ENCODE measurements at places on chromosomes 6 and 20.

DNA sequence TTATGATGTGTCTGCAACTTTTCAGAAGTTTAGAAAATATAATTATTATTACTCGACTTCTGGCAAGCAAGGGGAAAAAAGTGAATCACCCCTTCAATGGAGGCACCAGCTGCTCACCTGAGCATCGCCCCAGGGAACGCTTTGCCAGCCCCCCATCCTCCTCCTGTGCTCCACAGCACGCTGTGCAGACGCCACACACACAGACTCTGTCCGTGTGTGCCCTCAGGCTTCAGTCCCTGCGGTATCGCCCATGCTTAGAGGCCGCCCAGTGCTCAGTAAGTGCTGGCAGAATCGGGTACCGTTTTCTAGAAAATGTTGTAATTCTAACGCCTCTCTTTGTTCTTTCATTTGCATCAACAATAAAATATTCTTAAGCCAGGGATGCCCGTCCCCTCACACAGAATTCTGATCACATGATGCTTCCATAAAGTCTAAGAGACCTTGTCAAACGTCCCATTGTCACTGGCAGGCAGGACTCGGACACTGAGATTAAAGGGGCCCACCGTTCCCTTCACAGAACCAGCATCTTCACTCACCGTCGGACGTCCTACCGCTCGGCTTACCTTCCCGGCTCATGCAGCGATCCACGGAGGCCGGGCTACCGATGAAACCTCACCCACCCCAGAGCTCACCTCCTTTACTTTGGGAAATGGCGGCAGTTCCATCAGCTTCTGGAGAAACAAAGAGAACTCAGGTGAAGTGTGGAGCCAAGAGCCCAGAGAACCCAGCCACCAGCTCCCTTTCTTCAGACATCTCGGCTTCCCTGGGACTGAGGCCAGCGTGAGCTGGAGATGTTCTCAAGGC lies 105.5 kb downstream of the DLL1 start:
- DNase-seq = no peak

DNA sequence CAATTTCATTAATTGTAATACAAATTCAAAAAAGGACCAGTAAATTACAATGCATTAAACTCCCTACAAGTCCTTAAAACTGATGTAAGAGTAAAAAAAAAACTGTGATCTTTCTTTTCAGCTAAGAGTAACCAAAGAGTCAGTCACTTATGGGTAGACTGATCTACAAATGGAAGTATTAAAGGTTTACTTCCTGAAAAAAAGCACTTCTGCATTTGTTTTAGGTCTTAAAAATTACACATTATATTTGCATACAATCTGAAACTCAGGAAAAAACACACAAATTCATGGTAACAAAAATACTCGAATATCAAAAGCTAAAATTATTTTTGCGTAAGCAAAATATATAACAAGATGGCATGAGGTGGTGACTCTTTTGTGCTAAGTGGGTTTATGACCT lies 23.5 kb downstream of the USP49 start:
- no peak for DNase-seq

GRCh38 chr20:62601172-62601571 lies 41.1 kb upstream of the SLCO4A1 start:
- DNase-seq = no peak

DNA sequence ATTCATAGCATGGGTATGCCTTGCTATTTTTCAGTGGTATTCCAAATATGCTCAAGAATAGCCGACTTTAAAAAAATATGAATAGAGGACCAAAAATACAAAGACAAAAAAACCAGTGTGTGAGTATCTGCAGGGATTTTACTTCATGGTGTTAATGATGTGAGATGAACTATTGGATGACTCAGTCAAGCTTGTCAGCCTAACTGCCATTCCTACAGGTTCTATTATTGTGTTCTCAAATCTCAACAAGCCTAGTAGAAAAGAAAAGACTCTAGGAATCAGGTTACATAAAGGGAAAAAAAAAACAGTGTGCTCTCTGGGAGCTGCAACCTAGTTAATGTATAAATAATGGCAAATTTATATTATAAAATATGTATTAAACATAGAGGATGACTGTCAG lies 588.4 kb upstream of the BTBD3 start:
- DNase-seq = no peak

GRCh38 chr20:46851746-46852145 lies 42.9 kb upstream of the EYA2 start:
- no peak for DNase-seq

DNA sequence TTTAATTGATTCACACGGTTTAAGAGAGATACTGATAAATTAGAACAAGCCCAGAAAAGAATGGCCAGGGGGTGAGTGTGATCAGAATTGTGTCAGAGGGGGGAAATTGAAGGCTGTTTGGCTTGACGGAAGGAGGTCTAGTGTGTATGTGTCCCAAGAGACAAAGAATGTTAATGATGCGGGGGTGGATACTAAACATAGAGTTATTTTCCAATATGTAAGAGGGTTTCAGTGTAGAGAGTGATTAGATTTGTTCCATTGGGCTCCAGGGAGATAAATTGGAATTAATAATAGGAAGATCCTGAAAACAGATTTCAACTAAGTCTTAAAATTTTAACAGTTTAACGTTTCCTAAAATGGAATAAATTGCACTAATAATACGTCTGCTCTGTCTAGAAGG lies 38.1 kb upstream of the UTRN start:
- DNase-seq = no peak

GRCh38 chr20:24698706-24699206 lies 229.3 kb downstream of the SYNDIG1 start:
- no peak for DNase-seq

GRCh38 chr20:1336699-1337367 lies 7.9 kb upstream of the SDCBP2 start:
- no peak for DNase-seq

DNA sequence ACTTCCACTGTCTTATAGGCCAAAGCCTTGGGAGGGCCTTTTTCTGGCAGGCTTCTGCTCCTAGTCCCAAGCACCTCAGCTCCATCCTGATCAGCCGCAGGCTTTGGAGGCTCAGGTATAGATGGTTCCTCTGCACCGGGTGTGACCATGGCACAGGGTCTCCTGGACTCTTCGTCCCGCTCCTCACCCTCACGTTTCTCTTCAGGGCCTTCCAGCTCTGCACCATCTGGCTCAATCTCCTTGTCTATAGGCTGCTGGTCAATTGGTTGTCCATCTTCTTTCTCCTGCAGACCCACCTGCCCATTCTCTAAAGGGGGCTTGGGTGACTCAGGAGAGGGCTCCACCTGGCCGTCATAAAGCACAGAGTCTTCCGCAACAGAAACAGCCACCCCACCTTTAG lies 37.0 kb downstream of the BFSP1 start:
- no peak for DNase-seq

DNA sequence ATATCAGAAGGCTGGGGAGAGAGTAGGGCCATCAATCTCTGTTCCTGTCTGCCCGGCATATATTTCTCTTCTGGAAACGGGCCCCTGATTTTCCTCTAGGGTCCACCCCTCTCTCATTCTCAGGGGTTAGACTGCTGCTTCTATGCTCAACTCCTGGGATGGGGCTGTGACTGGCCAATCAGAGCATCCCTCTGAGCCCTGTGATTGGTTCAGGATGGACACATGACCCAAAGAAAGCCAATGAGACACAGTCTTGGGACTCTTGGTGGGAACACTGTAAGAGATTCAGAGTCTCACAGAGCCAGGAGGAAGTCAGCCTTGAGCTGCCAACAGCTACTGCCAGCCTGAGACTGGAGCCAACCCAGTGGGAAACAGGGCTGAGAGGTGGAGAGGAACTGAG lies 31.0 kb upstream of the KCNB1 start:
- DNase-seq = no peak

GRCh38 chr20:16692009-16692408 lies 37.8 kb upstream of the SNRPB2 start:
- no peak for DNase-seq

- no peak for DNase-seq
Measured at GRCh38 chr20:53195876-53196610, 223.9 kb downstream of the TSHZ2 start.

DNA sequence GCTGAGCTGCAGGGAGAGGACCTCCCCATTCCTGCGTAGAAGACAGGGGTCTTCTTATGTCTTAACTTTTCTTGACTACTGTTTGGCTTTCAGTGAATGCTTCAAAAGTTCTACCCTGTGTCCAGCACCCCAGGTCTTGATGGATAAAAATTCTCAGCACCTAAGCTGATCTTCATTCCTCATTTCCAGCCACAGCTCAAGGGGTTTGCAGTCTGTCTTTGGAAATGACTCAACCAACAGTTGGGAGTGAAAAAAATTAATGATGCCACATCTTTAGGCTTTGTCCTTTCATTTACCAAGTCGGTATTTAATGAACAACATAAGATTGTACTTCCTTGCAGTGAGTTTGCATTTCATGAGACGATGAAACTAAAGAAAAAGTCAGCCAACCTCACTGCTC lies 40.3 kb downstream of the PRDM1 start:
- no peak for DNase-seq

DNA sequence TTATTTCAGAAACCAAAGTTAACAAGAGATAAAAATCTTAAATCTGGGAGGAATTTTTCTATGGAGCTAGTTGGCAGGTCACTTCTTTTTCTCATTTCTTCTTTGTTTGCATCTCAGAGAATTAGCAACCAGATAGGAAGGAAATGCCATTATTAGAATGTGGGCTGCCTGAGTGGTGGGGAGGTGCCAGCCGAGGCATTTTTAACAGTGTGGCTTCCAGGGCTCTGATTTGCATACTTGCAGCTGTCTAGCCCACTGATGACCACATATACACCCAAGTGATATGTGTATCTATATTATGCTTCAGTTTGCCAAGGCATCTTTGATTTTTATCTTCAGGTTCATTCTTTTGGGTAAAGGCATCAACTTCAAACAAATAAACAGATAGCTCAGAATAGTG lies 206.7 kb downstream of the CLIC5 start:
- DNase-seq = no peak

GRCh38 chr6:117483004-117483644 lies 650 bp downstream of the DCBLD1 start:
- peak; percentile 53 for DNase-seq

GRCh38 chr6:7196019-7196402 lies 88.2 kb downstream of the RREB1 start:
- DNase-seq = no peak

DNA sequence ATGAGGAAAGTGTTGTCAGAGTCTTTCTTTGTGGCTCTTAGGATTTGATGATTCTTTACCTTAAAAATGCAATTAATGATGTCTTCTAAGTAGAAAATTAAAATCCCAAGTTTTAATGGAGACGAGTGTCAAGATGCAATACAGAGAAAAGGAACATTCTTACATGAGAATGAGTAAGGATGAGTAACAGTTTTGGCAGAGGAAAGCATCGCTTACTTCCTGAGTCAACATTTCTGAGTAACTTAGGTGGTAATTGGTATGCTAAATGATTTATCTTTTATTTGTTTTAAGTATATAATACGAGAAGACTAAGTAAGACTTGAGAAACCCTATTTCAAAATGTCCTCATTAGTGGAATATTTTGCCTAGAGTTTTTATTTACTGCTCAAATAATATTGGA lies 101.3 kb downstream of the RTN4IP1 start:
- DNase-seq = no peak

GRCh38 chr6:46787871-46788540 lies 5.2 kb upstream of the MEP1A start:
- DNase-seq = no peak

DNA sequence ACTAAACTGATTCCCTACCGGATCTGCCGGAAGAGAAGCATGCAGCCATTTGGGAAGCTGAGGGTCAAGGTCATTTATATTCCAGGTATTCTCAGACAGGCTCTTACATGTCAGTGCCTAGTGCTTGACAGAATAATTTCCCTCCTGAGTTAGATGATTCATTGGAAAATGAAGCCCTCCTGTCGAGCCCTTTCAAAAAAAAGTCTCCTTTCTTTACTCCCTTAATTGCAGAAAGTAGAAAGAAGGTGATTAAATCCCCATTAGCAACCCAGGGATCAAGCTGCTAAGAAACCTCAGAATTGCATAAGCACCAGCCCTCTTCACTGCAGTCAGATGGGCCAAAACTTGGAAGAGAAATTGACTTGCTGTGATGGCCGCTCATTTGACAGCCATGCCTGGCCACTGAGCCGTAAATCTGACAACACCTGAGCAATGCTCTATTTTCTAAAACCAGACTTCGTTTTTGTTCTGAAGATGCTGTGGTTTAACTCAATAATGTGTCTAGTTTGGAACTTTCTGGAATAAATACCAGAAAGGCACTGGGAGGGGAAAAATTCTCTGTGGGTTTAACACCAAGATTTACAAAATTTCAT lies 61.0 kb upstream of the ARMH2 start:
- no peak for DNase-seq

DNA sequence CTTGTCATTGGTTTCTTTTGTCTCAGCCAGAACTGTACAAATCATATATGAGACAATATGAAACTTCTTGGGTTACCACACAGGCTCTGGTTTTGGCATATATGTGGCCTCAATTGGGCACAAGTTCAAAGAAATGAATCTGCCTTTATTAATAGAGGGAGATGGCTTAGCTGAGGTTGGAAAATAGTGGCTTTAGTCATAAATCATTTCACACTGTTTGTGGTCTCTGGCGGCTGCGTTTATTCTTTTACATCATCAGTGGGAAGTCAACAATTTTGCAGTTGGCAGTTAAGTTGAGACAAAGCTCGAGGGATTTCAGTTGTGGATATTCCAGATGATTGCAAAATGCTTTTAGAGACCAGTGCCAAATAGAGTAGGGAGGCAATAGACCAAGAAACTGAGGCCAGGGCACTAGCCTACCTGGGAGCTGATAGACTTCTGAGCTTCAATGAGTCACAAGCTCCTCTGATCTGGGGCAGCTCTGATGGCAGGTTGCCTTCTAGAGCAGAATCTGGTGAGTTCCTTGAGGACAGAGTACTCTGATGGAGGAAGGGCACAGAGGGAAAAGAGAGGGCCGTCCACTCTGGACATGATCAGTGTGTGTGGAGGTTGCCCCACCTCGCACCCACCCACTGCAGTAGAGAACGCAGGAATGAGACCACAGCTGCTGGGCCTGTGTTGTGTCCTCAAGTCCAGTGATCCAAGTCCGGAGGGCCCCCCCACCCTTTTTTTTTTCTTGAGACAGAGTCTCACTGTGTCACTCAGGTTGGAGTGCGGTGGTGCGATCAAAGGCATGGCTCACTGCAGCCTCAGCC lies 73.5 kb downstream of the ARMC2 start:
- DNase-seq = peak; percentile 17

- DNase-seq = no peak
Measured at GRCh38 chr20:840858-841567, 7.5 kb downstream of the FAM110A start.

- DNase-seq = no peak
Measured at GRCh38 chr6:11315743-11316437, 83.4 kb upstream of the NEDD9 start.

- no peak for DNase-seq
Measured at GRCh38 chr6:133964052-133964451, 11.0 kb downstream of the TBPL1 start.

GRCh38 chr20:48217190-48217589 lies 431.9 kb upstream of the SULF2 start:
- no peak for DNase-seq

All from left kidney (tissue), 8 donors.